ENCODE measurements at places on chromosomes 13 and 19.
A peak's percentile ranks its signal among the peaks of the same experiment; 100 is the strongest.

DNA sequence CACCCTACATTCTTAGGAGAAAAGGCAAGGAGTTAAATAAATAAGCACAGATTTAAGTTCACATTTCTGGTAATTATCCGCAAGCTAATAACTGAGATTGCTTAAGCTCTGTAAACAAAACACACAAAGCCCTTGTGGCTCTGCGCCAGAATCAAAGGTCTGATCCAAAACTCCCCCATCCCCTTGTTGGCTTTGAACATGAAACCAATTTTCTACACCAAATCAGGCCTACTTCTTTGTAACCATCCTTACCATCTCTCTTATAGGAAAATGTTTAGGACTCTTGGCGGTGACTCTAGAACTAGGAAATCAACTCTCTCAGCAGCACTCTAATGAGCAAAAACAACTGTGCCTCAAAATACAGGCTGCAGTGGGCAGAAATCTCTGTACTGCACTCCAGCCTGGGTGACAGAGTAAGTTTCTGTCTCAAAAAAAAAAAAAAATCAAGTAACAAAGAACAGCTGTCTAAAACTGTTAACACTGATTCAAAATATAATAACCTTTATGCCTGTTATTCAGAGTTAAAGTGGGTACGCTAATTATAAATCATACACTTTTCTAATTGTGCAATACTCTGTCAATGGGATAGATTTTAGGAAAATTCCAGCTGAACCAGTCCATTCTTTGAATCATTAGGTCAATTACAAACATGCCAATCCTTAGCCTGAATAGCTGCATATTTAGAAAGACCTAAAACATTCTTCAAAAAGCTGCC is 25.8 kb downstream of the ABCC4 start:
- no peak for DNase-seq

DNA sequence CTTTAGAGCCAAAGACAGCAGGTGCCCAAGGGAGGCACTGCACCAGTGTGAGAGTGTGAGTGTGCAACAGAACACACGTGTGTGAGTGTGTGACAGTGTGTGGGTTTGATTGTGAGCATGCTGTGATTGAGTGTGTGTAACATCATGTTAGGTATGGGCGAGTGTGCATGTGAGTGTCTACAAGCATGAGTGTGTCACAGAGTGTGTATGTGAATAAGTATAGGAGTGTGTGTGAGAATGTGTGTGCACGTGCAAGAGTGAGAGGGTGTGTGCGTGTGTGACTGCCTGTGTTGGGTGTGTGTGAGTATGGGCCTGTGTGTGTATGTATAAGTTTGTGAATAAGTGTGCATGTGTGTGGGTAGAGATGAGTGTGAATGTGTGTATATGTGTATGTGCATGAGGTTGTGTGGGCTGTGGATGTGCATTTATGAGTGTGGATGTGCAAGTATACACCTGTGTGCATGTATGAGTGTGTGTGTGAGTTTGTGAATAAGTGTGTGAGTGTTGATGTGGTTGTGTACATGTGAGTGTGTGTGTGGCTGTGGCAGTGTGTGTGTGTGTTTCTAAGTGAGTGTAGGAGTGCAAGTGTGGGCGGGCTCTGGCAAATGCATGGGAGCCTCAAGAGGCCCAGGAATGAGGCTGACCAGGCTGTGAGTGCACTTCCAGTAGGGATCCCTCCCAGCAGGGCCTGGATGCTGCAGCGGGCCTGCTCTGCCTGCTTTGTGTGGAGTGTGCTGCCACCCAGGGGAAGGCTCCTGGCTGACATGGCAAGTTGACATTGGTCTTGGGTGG is 198.4 kb downstream of the COL4A1 start:
- peak; percentile 74 for DNase-seq

GRCh38 chr13:76499891-76500290 is 386.3 kb downstream of the KCTD12 start:
- no peak for DNase-seq

DNA sequence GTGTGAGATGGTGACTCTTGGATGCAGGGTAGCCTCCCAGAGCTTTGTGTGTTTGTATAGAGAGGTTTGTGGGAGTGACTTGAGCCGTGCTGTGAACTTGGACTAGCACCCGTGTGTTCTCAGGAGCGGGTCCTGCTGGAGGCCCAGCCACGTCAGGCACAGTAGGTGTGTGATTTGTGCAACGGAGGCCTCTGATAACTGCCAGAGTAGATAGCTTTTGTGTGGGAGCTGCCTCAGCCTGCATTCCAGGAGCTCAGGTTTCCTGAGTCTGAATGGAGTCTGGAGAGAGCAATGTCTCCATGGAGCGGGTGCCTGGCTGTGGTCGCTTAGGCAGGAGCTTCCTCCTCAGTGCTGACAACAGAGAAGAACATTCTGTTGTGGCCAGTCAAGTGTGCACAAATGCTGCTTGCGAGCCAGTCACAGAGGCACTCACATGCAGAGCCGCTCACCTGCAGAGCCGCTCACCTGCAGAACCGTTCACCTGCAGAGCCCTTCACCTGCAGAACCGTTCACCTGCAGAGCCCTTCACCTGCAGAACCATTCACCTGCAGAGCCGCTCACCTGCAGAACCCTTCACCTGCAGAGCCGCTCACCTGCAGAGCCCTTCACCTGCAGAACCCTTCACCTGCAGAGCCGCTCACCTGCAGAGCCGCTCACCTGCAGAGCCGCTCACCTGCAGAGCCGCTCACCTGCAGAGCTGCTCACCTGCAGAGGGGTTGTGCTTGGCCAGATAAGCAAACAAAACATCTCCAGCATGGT is 32.6 kb downstream of the TFDP1 start:
- DNase-seq: no peak

- DNase-seq: no peak
Observed at GRCh38 chr19:45142726-45143110, 18.1 kb downstream of the NKPD1 start.

- DNase-seq: no peak
Observed at GRCh38 chr19:40178756-40179155, 12.5 kb upstream of the MAP3K10 start.

- DNase-seq: no peak
Observed at GRCh38 chr19:35029737-35030256, 473 bp upstream of the SCN1B start.

DNA sequence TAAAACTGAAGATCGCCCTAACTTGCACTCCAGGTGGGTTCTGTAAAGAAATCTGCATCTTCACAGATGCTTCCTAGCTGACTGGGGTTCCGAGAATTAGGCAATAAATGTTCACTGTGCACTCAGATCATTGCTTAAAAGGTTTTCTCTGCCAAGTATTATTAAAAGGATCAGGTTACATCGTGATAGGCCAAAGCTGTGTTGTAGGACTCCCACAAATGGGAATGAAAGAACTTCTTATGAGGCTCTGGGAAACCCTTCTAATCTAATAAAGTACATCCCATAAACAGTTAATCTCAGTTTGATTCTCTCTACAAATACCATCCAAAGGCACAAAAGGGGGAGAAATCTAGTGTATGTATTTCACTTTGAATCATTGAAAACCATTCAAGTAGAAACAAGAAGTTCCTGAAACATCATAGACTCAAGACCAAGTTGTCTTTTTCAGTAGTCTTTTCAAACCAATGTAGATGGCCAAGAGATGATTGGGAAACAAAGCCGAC is 7.1 kb upstream of the POU4F1 start:
- DNase-seq: no peak

- DNase-seq: no peak
Observed at GRCh38 chr13:31036731-31037695, 104.6 kb downstream of the TEX26 start.

DNA sequence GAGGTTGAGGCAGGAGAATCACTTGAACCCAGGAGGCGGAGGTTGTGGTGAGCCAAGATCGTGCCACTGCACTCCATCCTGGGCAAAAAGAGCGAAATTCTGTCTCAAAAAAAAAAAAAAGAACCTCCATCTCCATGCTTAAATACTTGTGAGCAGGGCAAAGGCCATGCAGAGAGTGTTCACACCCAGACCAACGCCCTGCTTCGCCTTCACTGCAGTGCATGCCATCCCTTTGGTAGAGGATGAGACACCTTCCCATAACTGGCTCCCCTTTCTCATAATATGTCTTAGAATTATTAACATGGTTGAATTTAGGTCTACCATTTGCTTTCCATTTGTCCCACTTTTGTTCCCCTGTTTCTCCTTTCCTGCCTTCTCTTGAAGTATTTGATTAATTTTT is 15.4 kb downstream of the BBC3 start:
- no peak for DNase-seq

- DNase-seq: no peak
Observed at GRCh38 chr19:37466277-37466797, 907 bp downstream of the ZNF569 start.

GRCh38 chr19:2317756-2318155 is 9.8 kb upstream of the LINGO3 start:
- no peak for DNase-seq

GRCh38 chr19:46409191-46409590 is 4.2 kb downstream of the CCDC8 start:
- no peak for DNase-seq

DNA sequence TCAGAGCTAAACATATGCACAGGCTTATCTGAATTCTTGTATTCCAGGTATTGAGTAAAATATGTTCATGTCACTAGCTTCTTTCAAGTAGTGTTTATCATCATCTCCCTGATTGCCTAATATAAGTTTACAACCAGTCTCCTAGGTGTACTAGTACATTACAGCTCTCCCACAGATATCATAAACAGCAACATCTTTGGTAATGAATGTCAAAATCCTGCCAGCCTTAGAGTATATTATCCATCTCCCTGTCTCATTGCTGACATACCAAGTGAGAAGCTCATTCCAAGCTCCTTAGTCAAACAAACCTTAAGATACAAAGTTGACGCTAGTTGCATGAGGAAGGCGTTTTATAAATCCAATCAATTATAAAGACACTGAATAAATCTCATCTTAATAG is 689.1 kb upstream of the GPC6 start:
- DNase-seq: no peak

- DNase-seq: no peak
Observed at GRCh38 chr13:36887758-36888521, 32.1 kb downstream of the SMAD9 start.

DNA sequence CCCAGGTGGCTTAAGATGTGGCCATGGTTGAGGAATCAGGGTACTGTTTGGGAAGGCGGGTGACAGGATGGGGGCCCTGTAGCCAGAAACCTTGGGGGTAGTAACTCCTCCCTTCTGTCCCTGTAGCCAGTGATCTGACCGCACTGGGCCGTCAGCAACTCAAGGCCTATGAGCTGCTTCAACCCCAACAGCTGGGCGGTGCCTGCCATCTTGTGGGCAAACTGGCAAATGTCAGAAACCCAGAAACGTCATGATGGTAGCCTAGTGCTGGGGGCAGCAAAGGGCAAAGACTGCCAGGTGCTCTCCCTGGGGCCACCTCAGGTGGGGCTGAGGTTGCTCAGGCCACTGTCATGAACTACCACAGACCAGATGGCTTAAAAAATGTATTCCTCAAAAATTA is 3.5 kb downstream of the COPE start:
- no peak for DNase-seq

GRCh38 chr13:74114202-74114601 is 20.0 kb downstream of the KLF12 start:
- DNase-seq: no peak

- DNase-seq: peak; percentile 25
Observed at GRCh38 chr19:49863935-49864320, 3.4 kb downstream of the PNKP start.

DNA sequence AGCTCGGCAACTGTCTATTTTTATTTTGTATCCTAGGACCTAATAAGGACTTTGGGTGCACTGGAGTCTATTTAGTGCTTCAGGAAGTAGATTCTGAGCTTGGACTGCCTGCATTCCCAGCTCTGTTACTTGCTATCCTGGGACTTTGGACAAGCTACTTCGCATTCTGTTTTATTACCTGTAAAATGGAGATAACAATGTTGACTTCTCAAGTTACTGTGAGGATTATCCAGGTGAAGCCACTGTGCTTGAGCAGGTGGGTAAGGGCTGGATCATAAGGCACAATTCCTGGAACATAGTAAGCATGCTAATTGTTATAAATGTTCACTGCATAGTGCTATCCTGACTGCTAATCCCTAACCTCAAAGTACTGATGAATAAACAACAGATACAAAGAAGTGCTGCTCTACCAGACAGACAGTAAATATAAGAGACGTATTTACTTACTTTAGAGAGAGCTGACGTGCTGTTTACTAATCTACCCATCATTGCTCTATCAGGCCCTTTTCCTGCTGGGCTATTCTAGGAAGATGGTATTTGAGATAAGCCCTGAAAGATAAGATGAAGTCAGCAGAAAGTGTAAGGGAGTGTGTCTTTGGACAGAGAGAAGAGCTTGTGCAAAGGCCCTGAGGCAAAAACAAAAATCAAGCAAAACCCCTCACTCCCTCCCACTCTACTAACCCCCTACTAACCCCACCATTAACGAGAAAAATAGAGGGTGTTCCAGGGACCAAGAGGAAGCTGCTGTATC is 50.8 kb upstream of the FLT1 start:
- no peak for DNase-seq

- no peak for DNase-seq
Observed at GRCh38 chr19:51000426-51000825, 978 bp downstream of the KLK8 start.

DNA sequence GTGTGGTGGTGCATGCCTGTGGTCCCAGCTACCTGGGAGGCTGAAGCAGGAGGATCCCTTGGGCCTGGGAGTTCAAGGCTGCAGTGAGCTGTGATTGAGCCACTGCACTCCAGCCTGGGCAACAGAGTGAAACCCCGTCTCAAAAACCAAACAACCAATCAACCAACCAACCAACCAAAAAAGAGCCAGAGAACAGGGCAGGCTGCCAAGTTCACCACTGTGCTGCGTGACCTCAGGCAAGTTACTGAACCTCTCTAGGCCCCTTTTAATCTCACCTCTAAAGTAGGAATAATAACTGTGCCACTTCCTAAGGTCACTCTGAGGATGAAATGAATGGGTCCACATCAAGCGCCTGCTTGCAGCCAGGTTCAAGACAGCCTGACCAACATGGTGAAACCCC is 16.9 kb downstream of the TJP3 start:
- no peak for DNase-seq

DNA sequence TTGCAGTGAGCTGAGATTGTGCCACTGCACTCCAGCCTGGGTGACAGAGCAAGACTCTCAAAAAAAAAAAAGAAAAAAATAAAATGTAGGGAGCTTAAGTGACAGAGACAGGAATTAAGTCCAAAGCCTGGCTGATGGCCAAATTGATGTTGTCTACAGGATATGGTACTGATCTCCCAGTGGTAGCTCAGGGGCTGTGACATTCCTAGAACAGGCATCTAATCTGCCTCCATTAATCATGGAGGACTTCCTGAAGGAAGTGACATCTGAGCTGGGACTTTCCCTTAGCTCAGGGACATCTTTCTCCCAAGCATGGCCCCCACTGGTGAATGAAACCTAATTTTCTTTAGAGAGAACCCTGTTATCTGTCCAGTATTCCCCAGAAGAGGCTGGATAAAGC is 11.4 kb upstream of the EDDM13 start:
- no peak for DNase-seq

DNA sequence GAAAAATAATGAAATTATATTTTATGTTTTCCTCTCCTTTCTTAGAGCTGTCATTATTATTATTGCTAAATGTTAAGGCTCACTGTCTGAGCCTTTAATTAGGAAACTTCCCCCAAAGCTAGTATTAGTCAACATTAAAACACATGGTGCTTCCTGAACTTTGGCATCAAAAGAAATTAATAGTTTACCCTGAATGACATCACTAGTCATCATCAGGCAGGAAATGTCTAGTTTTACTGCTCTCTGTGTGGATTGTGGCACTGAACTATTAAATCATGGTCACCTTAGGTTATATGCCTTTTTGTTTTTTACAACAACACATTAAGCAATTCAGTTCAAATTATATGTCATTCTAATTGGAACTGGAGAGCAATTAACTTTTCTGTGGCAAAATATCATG is 595.5 kb downstream of the SLITRK1 start:
- no peak for DNase-seq

GRCh38 chr19:13155472-13156359 is 5.5 kb downstream of the IER2 start:
- DNase-seq: peak; percentile 91
